Activated CD8-positive, alpha-beta memory T cell treated with anti-CD3 and anti-CD28 coated beads for 48 hours (primary cell): ENCODE measurements at places on chromosomes 2 and 18.

- DNase-seq: no peak
Observed at GRCh38 chr2:19799881-19800780, 101.7 kb downstream of the TTC32 start.

DNA sequence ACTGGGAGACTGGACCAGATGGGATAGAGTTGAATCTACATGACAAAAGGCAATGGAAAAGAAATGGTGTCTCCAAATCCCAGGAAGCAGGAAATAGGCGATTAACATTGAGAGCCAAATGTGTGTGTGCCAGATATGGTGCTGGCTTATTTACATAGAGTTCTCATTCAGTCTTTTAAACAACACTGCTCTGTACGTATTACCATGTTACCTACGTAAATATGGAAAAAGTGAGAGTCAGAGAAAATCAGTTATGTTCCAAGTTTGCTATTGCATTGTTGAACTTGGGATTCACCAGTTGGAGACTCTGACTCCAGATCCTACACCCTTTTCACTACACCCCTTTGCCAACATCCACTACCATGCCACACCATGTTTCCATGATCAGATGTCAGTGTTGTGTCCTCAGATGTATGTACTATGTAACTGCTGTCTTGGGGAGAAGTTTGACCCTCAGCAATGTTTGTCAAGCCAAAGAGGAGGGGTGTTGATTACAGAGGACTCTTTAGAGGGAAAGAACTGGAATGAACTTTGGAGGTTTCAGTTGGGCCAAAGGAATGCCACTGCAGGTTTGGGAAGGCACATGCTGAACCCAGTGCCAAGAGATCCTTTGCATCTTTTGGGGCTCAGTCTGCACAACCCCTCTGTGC is 19.6 kb upstream of the GREB1 start:
- DNase-seq: no peak

DNA sequence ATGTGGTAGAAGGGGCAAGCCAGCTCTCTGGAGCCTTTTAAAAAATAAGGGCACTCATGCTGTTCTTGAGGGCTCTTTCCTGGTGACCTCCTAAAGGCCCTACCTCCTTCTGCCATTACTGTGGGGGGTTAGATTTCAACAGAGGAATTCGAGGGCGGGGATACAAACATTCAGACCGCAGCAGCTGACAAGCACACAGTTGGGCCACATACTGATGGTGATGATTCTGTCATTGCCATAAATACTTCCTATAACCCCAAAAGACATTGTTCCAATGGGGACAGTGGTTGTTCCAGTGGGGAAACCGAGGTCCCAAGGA is 67.0 kb downstream of the TSHZ1 start:
- no peak for DNase-seq

DNA sequence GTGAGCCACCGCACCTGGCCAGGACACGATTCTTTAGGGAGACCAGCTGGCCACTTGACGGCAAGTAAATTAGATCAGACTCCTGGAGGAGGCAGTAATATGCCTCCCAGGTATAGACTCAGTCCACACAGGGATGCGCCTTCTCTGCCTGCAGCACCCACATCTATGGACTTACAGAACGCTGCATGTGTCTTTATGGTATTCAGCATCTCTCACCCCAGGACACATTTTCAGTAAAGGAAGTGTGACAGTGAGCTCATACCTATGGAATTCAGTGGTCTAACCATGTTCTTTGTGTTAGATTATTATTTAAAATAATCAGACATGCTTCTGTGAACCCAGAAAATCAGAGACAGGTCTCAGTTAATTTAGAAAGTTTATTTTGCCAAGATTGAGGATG is 5.9 kb upstream of the NARS1 start:
- no peak for DNase-seq

- DNase-seq: no peak
Observed at GRCh38 chr2:112793449-112793978, 9.2 kb upstream of the IL1A start.
